Activated CD4-positive, alpha-beta T cell treated with anti-CD3 and anti-CD28 coated beads, Interleukin-2, amount 50 U/mL, for 16 hours (primary cell): ENCODE measurements at places on chromosomes 4 and X.

GRCh38 chr4:88819818-88820697 is 122.4 kb upstream of the NAP1L5 start:
- DNase-seq = no peak

- no peak for DNase-seq
Observed at GRCh38 chr4:129110931-129111330, 15.0 kb downstream of the C4orf33 start.

DNA sequence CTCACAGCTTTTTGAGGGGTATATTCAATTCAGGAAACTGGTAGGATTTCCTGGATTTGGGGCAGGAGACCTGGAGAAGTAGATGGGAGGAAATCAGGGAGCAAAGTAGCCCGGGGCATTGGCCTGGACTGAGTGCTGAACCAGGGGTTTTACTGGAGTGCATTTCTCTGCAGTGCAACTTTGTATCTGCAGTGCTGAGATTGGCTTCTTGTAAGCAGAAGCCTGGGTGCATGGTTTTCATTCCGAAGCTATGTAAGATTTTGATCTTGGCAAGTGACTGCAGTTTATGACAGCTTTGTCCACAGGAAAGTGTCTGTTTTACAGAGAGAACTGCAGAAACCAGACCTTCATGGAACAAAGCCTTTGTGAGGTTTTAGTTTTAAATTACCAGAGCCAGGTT is 158.3 kb downstream of the SPCS3 start:
- DNase-seq = no peak

GRCh38 chr4:39469429-39470077 is 10.7 kb downstream of the LIAS start:
- peak; percentile 52 for DNase-seq

GRCh38 chrX:46574774-46575381 is 1.3 kb downstream of the CHST7 start:
- no peak for DNase-seq

DNA sequence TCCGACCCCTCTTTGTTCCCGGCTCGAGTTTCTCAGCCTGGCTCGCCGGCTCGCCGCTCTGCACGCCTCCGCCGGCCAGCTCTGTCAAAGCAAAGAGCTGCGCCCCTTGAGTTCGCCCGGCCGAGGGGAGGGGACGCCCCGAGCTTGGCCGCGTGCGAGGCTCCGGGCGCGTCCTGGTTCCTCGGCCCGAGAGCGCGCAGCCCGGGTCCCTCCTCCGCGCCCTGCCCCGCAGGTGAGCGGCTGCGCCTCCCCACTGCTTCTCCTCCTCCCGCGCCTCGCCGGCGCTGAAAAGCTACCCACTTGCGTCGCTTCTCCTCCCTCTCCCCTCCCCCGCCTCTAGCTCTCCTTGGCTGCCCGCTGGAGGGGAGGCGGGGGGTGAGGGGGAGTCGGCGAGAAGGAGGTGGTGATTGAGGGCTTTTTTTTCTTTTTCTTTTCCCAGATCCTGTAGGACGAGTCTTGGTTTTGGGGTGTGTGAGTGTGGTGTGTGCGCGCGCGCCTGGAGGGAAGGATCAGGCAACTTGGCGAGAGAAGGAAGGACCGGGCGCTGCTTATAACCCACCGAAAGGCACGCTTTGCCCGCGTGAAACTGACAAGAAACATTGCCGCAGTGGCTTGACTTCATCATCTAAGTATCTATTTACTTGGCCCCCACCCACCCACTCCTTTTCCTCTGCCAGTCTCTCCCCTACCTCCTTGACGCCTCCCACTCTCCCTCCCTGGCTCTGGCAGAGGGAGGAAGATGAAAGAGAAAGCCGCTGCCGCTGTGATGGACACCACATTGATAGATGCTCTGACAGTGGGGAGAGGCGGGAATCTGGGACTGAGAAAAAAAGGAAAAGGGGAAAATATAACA is at the start of gene LEF1:
Gene LEF1, minus strand, starts transcription at position 262 of the 853 bp plus-strand sequence. CDS start 1,165 bp downstream, outside the sequence.
- DNase-seq = peak; percentile 74

DNA sequence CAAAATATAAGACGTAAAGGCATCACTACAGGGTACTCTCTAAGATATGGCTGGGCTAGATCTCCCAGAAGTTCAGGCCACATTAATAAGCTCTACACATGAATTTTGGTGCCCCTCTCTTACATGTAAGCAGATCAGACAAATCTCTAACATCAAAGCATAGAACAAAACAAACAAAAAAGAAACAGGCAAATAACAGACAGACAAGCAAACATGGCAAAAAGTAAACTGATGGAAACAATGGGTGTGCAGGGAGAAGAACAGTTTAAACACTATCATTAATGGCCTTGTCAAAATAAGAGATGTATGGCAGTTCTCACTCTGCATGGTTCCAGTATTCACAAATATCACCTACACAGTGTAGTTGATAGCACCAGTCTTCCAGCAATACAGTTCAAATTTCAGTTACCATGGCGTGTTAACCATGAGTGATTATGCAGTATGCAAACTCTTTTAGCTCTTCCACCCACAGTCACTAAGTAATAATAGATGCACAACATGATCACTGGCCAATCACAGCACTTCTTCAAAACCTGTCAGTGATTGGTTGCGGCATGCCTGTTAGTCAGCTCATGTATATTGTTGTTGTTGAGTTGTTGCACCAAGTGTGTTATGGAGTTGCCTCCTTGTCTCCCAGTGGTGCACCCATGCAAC is 110.7 kb upstream of the TLR3 start:
- no peak for DNase-seq

DNA sequence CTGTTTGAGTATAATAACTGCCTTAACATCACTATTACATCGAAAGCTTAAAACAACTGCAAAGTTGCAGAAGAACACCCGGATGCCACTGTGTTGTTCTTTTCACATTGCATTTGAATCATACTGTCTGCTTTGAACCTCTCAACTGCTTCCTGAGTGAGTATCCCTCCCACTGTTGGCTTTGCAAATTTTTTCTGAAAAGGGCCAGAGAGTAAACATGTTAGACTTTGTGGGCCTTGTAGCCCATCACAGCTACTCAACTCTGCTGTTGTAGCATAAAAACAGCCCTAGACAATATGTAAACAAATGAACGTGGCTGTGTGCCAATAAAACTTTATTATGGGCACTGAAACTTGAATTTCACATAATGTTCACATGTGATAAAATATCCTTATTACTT is 76.1 kb downstream of the NSG1 start:
- DNase-seq = no peak

DNA sequence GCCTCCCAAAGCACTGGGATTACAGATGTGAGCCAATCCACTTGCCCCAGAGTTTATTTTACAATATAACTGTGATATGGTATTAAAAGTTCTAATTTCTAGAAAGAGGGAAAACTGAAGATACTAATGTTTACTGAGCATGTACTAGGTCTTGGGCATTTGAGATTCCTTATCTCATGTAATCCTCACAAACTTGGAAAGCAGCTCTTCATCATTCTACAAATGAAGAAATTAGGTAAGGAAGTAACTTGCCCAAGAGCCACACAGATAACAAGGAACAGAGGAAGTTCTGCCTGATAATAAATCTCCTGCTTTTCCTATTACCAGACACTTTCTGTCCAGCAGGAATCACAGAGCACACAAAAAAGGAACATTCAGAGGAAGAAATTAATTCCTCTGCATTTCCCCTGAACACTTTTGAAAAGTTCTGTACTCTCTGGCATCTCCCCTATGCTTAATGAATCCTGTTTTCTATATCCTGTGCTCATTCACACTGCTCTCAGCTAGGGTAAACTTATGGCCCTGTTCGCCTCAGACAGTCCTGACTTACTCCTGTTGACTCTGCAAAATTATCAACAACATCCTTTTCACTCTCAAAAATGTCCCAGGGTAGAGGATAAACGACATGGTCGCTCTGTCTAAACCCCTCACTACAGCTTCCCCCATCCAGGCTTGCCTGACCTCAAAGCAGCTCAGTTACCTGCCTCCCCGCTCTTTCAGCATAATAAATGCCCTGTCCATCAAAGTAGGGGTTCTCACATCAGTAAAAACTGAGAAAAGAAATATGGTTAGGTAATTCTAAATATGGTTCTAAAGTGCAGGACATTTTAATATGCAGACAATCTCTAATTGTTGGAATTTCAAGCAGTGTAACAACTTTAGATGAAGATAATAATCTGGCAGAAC is 13.6 kb downstream of the SH3RF1 start:
- no peak for DNase-seq

DNA sequence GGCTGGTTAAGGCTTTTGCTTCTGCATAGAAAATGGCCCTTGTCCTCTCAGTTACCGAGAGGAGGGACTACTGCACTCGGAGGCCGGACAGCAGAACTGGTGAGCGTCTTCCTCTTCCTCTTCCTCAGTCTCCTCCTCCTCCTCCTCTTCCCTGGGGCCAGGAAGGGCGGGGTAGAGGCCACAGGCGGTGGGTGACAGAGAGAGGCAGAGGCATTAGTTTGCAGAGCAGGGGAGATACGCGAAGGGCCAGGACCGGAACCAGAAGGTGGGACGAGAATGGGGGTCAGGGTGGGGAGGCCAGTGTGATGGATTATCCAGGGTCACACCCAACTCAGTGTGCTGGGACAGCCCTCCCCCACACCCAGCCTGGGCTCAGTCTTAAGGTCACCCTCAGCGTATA is 14.5 kb downstream of the IQSEC2 start:
- DNase-seq = no peak

DNA sequence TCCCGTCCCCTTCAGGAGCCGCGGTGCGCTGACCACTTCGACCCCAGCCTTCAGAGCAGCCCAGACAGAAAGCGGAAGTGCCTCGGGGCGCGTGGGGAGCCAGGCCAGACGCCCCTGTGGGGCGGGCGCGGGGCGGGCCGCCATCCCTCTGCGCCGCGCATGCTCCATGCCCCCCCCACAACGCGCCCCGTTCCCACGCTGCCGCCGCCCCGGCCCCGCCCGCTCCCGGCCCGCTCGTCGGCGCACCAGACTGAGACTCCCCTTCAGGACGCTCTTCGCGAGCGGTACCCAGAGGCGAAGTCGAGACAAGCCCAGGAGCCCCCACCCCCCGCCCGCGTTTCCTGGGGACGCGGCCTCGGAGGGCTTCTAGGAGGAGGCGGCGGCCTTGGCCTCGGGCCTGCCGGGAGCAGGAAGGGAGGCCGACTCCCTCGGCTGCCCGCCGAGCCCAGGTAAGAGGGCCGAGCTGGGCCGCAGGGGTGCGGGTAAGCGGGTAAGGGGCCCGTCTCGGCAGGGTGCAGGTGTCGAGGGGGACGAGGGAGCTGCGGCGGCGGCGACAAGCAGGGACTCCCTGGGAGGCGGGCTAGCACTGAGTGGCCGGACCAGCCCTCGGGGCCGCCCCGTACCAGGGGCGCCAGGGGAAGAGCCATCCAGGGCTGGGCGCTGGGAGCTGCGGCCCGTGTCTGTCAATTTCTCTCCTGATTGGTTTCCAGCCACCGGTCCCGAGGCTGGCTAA is at the start of gene ZFP92:
Gene ZFP92, plus strand, starts transcription at position 218 of the 733 bp plus-strand sequence. CDS start 6,851 bp downstream, outside the sequence.
- DNase-seq = peak; percentile 16

- peak; percentile 16 for DNase-seq
Observed at GRCh38 chr4:3436798-3437581, 4.8 kb upstream of the HGFAC start.

DNA sequence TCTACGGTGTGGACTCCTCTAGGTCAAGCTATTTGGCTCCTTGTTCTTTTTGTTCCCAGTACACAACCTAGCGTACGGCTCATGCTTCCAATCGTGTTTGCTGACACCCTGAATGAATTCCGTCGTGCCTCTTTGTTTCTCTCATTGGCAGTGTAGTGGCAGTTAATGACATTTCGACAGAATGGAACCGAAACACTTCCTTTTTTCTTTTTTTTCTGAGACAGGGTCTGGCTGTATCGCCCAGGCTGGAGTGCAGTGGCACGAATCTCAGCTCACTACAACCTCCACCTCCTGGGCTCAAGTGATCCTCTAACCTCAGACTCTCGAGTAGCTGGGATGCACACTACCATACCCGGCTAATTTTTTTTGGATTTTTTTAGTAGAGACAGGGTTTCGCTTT is 113.3 kb upstream of the ATP6AP2 start:
- no peak for DNase-seq

DNA sequence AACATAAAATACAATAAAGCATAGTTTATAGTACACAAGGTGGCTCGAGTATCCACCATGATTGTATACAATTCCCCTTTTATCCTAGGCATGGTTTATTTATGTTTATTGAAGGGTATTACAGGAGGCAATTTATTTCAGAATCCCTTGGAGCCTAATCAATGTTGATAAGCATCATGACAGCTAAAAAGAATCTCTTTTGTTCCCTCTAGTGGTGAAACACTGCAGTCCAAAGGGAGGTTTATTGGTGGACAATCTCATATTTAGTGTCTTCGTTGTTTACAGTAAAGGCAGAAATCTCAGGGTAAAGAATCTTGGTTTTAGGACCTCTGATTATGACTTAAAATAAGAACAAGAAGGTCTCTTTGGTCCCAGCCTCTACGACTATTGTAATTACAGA is 1712.5 kb downstream of the C4orf33 start:
- DNase-seq = no peak

- no peak for DNase-seq
Observed at GRCh38 chr4:46946919-46947536, 38.0 kb upstream of the COX7B2 start.

DNA sequence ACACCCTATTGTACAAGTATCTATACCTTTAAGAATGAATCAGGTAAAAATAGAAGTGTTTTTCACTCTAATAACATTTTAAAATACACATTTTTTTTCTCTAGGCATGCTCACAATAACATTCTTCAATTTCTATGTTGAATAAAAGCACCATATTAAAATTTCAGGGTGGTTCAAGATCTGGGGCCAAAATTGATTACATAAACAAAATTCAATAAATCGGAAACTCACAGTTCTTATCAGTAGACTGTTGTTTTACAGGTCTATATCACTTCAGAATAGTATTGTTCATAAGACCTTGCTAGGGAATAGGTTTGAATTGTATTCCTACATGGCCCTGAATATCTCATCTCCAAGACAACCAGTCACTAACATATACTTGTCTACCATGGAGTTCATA is 634.0 kb downstream of the SPOCK3 start:
- no peak for DNase-seq
